ENCODE measurements at places on chromosomes 6 and 20. TPM values are rescaled to one million over a fixed set of nuclear protein-coding genes. Genes with fewer than 3 reads are reported as not detected.

Gene TRIM10
- not detected for total RNA-seq

Gene C6orf58
- not detected for total RNA-seq

Gene FAM162B
- total RNA-seq: 13.1 TPM

Gene PBOV1
- not detected for total RNA-seq

Gene KCNK16
- total RNA-seq: not detected

Gene SCRT2
- not detected for total RNA-seq

Gene BPIFA1
- not detected for total RNA-seq

Gene HLA-DOA
- total RNA-seq: not detected

Gene PNLDC1
- not detected for total RNA-seq

Gene ZBTB46
- total RNA-seq: 4.5 TPM

Gene TFAP2D
- total RNA-seq: not detected

Gene DLL1
- total RNA-seq: 5.6 TPM

Gene DNAH8
- under 0.01 TPM for total RNA-seq

Gene SUN5
- total RNA-seq: not detected

Gene IPCEF1
- 0.26 TPM for total RNA-seq

Gene C4B
- total RNA-seq: 43.9 TPM

Gene PNRC1
- 65.1 TPM for total RNA-seq

Gene LY86
- total RNA-seq: not detected

Gene MEI4
- total RNA-seq: not detected

Gene EDN3
- total RNA-seq: not detected

Gene ZKSCAN4
- 7.3 TPM for total RNA-seq

Gene CEBPB
- 87.1 TPM for total RNA-seq

Gene CSTF1
- total RNA-seq: 31.2 TPM

Gene NOX3
- total RNA-seq: not detected

Gene MAS1L
- total RNA-seq: not detected

Gene MYCT1
- total RNA-seq: under 0.01 TPM

Gene KHDC1
- total RNA-seq: 5.1 TPM

Gene ZNF391
- 1.3 TPM for total RNA-seq

Gene FNDC1
- under 0.01 TPM for total RNA-seq

Gene NOTCH4
- 0.77 TPM for total RNA-seq

Gene SLC32A1
- total RNA-seq: not detected

Gene ADTRP
- total RNA-seq: 1.3 TPM

Gene IMPG1
- not detected for total RNA-seq

Gene SLC22A3
- 0.26 TPM for total RNA-seq

Gene GSTA3
- total RNA-seq: not detected

Data from fibroblast of lung (primary cell).